Activated CD4-positive, alpha-beta T cell treated with anti-CD3 and anti-CD28 coated beads, Interleukin-2, amount 10 ng/mL, durations not matched to agents 24 days and 14 days (primary cell): ENCODE measurements at places on chromosomes 4 and X. TPM values are rescaled to one million over a fixed set of nuclear protein-coding genes. Genes with fewer than 3 reads are reported as not detected.
A peak's percentile ranks its signal among the peaks of the same experiment; 100 is the strongest.

DNA sequence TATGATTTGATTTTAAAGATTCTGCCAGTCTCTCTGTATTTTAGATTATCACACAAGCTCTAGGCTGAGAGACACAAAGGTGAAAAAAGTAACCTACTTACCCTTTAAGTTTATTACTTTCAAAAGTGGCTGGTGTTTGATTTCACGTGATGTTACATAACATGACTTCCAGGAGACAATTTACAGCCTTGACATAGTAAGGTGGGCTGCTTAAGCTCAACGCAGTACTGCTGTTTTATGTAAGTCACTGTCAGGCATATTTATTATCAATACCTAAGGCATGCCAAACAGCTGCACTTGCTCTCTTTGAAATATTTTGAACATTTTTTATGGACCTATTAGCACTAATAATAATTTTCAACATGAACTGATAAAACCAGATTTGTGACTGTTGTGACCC lies 451.5 kb upstream of the FAM241A start:
- no peak for DNase-seq

- DNase-seq: no peak
Observed at GRCh38 chrX:135416546-135416945, 5.2 kb upstream of the SMIM10L2A start.

GRCh38 chr4:141220271-141220670 lies 424 bp upstream of the ZNF330 start:
- no peak for DNase-seq

- no peak for DNase-seq
Observed at GRCh38 chrX:82081027-82081426, 879.1 kb downstream of the SH3BGRL start.

ADH7 gene
- total RNA-seq: not detected in 2 replicates

SOWAHB gene
- total RNA-seq: not detected in 2 replicates

GRCh38 chrX:39721566-39722279 lies 376.0 kb downstream of the BCOR start:
- no peak for DNase-seq

DNA sequence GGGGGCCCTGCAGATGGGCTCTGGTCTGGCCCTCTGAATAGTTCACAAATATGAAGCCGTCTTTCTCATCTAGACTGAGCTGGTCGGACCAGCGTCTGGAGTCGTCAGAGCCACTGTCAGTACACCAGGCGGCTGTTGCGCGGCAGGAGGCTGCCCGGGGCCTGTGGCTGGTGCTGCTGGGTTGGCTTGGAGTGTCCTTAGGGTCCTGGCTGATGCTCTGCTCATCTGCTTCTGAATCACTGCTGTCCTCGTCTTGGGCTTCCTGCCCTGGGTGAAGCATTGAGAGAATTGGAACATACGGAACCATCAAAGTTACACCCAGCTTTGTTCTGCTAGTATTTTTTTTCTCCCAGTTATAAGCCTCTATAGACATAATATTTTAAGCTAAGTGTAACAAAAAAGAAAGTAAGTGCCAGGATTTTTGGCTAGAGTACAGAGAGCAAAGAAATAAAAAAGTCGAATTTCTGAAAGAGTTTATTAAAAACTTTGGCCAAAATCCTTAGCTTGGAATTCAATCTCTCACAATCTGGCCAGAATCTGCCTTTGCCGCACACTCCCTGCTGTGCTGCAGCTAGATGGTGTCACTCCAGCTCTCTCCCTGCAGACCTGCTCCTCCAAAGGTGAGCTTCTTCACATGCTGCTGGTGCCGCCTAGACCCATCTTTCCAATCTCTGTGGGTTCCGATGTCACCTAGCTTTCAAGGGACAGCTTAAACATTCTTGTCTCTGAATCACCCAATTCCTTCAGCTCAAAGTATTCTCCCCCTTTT lies 96.2 kb downstream of the CDS1 start:
- no peak for DNase-seq

GRCh38 chr4:128853741-128854140 lies 44.2 kb downstream of the JADE1 start:
- DNase-seq: no peak

NEUROG2 gene
- total RNA-seq: 0.16 and 0.17 TPM in 2 replicates

DNA sequence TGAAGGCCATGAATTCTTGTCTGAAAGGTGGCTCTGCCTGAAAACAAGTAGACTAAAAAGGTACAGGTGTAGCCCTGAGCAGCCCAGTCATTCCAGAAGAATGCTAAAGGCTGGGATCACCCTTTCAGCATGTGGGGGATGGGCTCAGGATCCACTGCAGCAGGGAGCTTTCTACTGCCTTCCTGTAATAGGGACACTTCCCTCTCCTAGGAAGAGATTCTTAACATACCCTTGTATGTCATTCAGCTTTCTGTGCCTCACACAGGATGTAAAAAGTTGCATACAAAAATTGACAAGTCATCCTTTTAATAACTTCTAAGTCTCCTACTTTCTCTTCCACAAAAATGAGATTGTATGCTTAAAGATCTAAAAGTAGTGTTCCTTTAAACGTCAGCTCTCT lies 123.3 kb downstream of the ZNF518B start:
- DNase-seq: no peak

GRCh38 chr4:166816890-166817289 lies 417.4 kb downstream of the SPOCK3 start:
- no peak for DNase-seq

GRCh38 chr4:98290511-98290910 lies 29.3 kb downstream of the RAP1GDS1 start:
- no peak for DNase-seq

GRCh38 chrX:148070504-148070877 lies 89.4 kb downstream of the FMR1NB start:
- DNase-seq: no peak

DNA sequence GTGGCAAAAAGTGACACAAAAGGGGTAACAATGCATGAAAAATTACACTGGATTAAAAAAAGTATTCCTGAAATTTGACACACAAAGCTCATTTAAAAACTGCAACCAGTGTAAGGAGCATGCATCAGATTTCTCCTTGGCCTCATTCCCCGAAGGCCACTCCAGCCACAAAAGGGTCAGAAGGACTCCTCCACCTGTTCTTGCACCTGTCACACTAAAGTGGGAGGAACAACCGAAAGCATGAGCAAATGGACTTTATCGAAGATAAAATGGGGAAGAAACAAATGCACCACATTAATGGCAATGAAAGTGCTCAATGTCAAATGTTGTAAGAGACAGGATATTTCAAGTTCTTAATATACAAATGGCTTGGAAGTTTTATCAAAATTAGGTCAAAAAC lies 88.2 kb downstream of the ADGRA3 start:
- peak; percentile 46 for DNase-seq

DNA sequence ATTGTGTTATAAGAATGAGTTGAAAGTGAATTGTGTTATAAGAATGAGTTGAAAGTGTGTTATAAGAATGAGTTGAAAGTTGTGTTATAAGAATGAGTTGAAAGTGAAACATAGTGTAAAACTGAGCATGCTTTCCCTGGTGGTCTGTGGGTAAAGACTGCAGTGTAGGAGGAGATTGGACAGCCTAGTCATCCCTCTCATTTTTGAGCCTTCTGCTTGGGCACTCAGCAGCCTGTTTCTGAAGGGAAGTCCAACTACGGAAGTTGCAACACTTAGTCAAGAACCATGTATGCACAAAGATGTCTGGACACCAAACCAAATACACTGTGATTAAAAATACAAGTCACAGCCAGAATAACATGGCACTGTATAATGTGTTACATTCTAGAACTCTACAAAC lies 72.6 kb downstream of the ANK2 start:
- no peak for DNase-seq
